ENCODE measurements at places on chromosomes 7 and 10.

DNA sequence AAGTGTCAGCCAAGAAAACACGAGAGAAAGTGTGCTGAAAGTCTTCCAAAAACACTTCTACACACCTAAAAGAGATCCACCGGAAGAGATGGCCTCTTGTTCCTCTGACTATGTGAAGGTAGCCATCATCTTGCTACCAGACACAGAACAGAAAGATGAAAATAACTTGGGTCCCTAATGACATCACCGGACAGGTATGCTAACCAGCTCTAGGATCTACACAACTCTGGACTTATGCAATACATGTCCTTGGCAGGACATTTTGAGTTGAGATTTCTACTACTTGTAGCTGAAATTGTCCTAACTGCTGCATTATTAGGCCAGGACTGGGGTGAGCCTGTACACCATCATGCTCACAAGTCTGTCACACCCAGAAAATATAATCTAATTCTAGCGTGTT lies 358.7 kb downstream of the ELMO1 start:
- no peak for DNase-seq

GRCh38 chr10:45495438-45496152 lies 121.6 kb downstream of the ALOX5 start:
- DNase-seq, result no peak

- peak; percentile 52 for DNase-seq
Measured at GRCh38 chr10:60236869-60237524, 152.7 kb downstream of the ANK3 start.

GRCh38 chr10:70970830-70971229 lies 82.5 kb upstream of the PCBD1 start:
- DNase-seq, result no peak

- no peak for DNase-seq
Measured at GRCh38 chr7:118175740-118176139, 8.2 kb upstream of the LSM8 start.

- no peak for DNase-seq
Measured at GRCh38 chr7:139407555-139407954, 47.9 kb downstream of the LUC7L2 start.

DNA sequence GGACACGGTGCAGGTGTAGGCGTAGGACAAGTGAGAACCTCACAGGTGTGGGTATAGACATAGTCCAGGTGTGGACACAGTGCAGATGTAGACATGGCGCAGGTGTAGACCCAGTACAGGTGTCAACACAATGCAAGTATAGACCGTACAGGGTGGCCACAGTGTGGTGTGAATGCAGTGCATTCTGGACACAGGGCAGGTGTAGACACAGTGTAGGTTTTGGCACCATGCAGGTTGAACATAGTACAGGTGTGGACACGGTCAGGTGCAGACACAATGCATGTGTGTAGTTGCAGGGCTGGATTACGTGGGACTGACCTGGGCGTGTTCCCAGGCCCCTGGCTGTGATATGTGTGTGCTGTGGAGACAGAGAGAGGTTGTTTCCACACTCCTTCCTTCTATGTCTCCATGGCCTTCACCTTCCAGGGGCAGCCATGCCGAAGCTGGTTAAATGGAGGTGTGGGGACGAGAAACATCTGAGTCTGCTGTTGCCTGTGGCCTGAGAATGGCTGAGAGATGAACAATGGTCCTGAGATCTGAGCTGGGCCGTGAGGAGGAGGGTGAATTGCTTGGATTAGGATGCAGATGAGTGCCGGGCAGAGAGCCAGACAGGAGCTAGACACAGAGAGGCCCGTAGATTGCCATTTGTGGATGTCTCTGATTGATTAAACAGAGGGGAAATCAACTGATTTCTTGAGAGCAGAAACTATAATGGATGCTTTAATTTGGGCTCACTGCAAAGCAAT lies 343.9 kb upstream of the SHH start:
- DNase-seq, result no peak

DNA sequence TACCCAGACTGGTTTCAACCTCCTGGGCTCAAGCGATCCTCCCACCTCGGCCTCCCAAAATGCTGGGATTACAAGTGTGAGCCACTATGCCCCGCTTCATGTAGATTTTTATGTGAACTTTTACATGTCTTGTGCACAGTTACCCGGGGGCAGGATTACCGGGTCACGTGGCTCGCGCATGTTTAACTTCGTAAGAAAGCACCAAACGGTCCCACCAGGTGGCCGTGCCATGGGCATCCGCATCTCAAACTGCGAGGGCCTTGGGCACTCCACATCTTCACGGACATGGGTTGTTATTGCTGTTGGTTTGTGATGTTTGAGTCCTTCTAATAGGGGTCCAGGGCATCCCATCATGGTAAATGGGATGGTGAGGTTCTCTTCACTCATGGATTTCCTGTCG lies 636.6 kb upstream of the FOXK1 start:
- no peak for DNase-seq

DNA sequence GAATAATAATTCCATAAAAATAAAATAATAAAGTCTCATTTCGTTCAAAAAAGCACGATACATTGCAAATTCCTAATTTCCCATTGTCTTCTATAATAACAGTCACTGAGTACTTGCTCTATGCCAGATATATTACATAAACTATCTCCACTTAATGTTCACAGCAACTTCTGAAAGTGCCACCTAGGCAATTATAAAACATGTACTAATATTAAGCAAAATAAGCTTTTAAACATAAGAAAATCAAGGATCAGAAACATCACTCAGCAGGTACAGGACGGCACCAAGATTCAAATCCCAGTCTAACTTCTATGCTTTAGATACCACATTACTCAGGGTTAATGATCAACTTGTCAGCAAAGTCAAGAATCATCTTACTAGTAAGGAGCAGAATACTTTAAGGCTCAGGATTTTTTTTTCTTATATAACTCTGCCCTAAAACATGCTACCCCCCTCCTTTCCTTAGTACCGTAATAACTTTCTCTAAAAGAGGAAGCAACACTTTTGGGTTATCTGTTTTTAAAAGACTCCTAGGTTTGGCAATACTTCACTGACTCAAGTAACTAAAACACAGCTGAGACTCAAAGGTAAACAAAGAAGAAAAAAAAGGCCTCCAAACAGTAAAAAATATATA lies 51.3 kb downstream of the USP6NL start:
- DNase-seq, result no peak

DNA sequence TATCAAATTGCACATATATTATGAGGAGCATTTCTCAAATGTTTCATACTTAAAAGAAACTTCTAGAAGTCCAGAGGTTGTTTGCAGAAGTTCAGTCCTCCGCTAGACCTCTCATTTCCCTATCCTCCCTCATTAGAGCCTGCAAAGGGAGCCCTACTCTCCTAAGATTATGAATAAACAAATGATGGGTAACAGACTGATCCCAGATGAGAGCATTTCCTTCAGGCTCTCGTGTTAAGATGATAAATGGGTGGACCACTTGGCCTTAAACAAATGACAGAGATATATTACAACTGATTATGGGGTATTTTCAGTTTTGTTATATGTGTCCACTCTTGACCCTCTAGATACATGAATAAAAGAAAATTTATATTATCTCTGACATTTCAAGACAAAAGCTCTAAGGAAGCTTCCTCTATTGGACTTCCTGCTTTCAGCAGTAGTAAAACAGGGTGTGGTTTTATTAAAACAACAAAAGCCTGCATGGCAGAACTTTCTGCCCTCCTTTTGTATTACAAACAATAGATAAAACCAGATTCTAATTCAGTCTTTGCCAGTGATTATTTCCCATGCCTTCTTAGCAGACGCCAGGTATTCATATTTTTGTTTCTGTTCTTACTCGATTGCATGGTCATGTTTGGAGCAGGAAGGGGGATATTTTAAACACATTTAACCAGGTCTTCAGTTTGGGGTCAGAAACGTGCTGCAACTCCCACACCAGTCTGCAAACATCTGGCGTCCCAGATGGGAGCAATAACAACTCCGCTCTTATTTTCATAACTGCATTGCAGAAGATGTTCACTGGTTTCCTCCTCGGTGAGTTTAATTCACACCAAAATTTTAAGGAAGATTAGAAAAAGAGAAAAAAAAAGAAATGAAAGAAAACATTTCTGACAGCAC lies 52.4 kb upstream of the FAM204A start:
- DNase-seq, result no peak

DNA sequence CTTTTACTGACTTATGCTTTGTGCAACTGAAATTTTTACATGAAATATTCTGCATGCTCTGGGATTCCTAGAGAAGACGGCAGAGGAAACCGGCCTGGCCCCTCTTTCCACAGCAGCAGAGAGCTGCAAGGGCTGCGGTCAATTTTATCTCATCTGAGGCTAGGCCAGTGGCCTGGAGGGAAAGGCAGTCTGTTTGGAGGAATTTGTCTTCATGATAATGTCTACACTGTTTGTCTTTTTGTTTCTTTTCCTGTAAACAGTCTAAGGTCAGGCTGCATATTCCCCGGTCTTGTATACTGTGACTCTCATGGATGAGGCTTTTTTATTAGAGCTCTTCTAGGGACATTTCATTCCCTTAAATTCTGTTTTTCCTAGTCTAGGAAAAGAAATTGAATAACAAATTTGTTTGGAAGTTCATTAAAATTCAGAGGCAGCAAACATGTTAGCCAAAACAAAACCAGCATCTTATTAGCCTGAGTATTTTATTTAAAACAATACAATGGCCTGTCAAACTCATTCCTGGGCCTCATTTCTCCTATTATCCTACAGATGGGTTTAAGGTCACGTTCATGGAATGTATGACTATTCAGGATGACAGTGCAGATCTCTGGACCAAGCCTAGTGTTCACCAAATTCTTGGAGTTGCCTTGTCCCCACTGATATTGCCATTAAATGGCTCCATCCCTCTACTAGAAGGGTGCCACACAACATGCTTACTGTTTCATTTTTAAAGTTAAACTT lies 26.4 kb downstream of the LAMB4 start:
- no peak for DNase-seq

DNA sequence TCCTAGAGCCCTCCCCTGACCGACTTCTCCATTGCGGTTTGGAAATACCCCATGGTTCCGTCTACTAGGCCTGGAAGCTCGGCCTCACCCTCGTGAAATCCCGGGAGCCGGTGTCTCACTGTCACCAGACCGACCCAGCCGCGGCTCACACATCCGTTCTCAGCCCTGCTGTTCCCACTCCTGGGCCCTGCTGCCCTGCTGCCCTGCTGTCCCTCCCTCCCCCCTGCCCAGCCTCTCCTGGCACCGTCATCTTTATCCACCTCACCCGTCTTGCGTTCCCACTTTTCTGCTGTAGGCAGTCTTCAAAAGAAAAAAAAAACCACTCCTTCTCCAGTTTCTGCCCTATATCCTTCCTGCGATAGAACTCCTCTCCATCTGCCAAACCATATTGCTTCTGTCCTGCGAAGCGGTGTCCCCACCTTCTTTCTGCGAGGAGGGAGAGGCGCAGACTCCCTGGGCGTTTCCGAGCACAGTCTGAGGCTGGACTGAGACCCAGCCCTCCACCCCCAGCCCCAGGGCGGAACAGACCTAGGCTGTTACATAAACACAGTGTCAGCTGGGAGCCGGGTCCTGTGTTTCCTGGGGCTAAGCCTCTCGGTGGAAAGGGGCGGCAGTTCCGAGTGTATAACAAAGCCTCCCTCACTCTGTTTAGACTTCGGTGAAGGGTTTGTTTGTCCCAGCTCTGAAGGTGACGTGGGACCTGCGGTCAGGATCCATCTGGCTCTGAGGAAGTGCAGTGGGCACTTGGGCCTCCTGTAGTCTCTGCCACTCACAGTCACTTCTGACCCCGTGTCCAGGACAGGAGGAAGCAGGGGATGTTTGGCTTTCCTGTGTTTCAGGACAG lies 2.8 kb downstream of the AGAP3 start:
- DNase-seq, result peak; percentile 85

- no peak for DNase-seq
Measured at GRCh38 chr10:124725171-124725631, 19.0 kb downstream of the FAM53B start.

GRCh38 chr7:90931986-90932916 lies 332.0 kb upstream of the FZD1 start:
- DNase-seq, result no peak

- DNase-seq, result no peak
Measured at GRCh38 chr7:41244246-41244645, 458.6 kb downstream of the INHBA start.

GRCh38 chr7:64277630-64278029 lies 36.1 kb upstream of the ZNF736 start:
- DNase-seq, result no peak

DNA sequence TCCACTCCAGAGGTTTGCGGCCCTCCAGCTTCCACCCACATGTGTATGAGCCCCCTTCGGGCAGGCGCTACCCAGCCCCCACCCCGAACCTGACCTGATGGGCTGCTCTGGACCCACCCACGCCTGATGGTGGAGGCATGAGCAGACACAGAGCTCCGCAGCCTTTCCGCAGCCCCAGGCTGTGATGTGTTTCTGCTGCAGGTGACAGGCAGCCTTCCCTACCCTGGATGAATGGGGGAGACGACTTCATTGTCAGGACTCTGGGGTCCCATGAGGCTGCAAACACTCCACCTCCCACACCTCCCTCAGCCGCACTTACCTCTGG lies 61.2 kb downstream of the OAT start:
- no peak for DNase-seq

DNA sequence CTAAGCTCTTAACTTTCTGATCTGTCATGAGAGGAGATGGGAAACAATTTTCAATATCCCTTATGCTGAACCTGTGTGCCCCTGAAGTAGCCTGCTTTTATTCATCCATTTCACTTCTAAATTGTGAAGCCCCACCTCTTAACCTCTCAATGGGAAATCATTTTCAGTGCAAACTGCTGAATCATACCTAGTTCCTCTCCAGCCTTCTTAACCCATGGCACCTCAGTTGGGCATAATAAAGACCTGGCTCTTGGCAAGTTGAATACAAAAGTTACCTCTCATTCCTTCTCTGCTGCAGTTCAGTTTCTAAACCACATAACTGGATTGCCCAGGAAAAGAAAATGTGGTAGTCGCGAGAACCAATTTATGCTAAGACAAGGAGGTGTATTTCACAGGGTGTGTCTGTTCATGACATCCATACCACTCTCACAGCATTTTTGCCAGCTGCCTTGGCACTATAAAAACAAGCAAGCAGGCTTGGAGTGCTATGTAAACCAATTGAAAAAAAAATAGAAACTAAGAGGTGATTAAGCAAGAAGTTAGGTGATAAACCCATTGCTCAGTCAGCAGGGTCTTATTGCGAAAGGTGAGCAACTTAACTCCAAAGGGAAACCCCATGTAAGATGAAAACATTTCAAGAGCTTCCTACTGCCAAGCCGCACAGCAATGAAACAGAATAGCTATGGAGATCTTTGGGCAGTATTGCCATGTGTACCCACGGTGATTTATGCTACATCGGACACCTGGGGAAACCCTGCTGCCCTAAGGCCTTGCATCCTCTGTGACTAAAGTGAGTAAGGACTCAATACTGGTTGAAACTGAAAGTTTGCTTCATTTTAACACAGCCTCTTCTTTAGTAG lies 57.0 kb upstream of the DKK1 start:
- no peak for DNase-seq

- DNase-seq, result no peak
Measured at GRCh38 chr10:90862908-90863514, 5.2 kb upstream of the HTR7 start.

DNA sequence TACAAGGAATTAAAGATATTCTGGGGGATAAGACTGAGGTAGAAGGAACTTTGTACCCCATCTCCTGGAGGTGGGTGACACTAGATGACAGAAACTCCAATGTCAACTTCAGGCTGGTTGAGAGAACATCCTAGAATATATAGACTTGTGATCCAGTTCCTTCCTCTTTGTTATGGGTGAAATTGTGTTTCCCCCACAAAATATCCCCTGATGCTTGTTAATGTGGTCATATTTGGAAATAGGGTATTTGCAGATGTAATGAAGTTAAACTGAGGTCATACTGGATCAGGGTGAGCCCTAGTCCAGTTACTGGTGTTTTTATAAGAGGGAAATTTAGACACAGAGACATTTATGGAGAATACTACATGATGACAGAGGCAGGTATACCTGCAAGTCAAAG lies 114.0 kb upstream of the NAMPT start:
- no peak for DNase-seq
